ENCODE measurements at places on chromosomes 16 and 17.
A peak's percentile ranks its signal among the peaks of the same experiment; 100 is the strongest.

GRCh38 chr17:31387438-31387837 is 4.0 kb upstream of the RAB11FIP4 start:
- DNase-seq = no peak

DNA sequence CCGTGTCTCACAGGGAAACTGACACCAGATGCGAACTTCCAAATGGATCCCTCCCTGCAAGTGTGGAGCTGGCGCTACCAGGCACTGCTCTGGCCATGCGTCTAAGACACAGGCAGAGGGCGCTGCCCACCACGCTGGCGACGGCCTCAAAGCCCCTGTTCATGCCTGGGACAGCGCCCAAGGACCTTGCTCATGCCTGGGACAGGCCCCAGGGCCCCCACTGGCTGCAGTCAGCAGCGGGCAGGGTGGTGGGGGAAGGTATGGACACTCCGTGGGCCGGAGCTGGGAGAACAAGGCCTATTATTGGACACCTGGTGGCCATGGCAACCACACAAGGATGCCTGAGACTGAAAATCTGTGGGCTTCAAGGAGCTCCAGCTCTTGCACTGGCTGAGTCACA is 8.8 kb downstream of the ZG16B start:
- DNase-seq = peak; percentile 79

DNA sequence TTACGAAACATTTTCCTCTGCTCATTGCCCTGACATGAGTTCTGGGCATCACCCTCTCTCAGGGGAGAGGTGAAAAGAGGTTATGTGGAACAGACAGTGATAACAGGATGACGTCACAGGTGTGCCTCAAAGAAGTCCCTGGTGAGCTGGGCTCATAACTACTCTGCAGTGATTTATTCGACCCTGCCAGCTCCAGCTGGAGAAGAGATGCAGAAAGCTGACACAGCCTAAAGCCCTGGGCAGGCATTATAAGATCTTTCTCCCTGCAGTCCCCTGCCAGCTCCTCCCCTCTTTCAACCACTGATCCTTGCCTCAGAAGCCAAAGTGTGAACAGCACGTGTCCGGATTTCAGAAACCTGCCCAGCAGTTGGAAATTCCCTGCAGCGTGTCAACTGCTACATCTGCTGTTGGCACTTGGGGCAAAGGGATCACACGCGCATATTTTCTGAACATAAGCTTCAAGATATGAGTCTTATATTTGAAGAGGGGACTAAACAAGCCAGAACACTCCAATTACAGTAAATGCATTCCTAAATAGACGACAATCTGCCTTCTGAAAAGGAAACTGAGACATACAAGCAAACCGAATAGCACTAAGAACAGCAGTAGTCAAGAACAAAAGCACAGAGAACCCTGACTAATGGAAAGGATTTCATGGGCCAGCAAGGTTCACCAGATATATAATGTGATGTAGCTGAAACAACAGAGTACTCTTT is 80.5 kb downstream of the SMG6 start:
- no peak for DNase-seq

- DNase-seq = no peak
Observed at GRCh38 chr17:78291944-78292910, 60.8 kb downstream of the TMEM235 start.

DNA sequence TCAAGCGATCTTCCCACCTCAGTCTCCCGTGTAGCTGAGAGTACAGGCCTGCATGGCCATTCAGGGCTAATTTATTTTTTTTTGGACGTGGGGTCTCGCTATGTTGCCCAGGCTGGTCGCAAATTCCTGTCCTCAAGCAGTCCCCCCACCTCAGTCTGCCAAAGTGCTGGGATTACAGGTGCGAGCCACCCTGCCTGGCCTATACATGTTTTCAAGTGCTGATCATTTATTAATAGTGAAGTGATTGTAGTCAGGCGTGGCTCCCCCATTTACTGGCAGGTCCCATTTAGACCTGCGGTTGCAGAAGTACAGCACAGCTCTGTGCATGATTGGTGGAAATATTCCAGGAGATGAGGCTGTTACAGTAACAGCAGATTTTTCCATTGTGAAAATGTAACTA is 8.4 kb downstream of the FOXK2 start:
- DNase-seq = no peak

DNA sequence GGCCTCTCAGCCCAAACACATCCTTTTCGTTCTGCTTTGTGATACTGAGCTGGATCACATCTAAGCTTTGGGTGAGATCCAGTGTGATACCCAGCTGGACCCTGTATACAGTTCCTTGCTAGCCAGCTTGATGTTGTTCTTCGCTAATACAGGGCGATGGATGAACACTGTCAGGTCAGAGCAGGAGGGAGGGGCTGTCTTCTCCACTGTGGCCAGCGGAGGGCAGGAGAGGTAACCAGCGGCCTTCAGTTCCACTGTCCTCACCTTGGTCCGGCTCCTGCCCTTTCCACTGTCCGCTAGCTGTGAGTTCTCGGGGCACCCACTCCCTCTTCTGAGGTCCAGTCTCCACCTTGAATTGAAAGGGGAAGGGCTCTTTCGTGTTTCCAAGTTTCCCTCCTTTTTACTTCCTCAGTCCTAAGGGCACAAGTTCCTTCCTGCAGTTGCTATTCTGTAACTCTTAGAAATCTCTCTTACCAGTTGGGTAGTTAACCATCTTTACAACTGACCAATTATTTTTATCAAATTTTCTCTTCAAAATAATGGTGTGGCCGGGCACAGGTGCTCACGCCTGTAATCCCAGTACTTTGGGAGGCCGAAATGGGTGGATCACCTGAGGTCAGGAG is 3.0 kb upstream of the ZNF213 start:
- DNase-seq = no peak

DNA sequence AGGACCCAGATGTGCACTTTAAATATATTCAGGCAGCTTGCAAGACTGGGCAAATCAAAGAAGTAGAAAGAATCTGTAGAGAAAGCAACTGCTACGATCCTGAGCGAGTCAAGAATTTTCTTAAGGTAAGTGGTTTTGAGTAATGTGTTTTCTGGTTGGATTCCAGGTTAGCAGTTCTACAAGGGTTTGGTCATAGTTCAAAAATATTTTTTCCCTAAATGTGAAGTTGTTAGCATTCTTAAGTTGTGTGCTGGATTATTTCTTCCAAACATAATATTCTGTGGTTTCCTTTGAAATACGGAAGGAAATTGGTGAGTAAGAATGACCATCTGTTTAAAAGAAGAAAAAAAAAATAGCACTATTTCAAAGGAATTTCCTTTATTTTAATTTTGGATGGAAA is 38.4 kb downstream of the PTRH2 start:
- peak; percentile 20 for DNase-seq

DNA sequence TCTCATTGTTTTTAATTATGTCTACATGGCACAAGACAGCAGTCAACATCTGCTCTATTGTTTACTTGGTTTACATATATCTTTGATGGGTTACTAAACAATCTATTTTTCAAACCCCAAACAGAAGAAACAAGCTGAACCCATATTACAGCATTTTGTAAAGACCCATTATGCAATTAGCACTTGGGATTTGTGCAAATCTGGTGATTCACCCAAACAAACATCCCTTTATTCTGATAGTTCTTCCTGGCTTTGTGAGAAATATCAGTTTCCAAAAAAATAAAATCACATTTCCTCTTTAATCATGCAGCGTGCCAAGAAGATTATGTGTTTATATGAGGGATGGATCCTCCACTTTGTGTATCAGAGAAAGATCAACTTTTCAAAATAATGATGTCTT is 16.8 kb upstream of the RBFOX1 start:
- DNase-seq = no peak

DNA sequence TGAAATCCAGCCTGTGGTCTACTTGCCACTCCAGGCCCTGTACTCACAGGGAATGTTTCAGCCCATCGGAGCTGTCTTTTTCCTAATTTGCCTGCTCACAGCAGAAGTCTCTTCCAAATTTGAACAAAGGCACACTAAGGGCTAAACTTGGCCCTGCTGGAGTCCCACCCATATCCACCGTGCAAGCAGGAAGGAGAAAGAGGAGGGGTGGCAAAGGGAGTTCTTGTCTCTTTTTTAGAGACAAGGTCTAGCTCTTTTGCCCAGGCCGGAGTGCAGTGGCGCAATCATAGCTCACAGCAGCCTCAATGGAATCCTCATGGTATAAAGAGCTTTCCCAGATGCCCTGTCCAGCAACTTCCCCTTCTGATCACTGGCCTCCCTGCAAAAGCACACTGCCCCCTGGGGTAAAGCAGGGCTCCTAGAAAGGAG is 2.7 kb upstream of the PRM1 start:
- DNase-seq = no peak

DNA sequence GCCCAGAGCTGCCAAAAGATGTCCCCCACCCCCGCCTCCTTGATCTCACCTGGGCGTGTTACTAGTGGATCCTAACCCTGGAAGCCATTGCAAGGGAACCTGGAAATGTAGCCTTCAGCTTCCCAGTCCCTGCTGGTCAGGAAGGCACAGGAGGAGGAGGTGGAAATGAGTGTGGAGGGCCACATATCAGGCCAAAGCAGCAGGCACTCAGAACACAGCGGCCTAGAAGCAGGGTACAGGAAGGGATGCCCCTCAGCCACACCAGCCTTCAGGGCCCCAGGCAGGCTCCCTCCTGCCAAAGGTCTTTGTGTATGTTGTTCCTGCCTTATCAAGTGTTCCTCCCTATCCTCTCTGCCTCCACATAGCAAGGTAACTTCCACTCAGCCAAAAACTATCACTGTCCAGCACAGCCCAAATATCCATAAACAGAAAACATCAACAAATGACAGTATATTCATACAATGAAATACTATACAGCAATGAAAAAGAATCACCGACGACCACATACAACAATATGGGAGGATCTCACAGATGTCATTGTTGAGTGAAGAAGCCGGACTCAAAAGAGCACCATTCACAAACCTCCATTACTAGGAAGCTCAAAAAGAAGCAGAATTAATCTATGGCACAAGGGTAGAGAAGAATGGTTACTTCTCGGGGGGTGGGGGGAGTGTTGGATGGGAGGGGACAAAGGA is 28.2 kb upstream of the TNFRSF13B start:
- no peak for DNase-seq

GRCh38 chr16:24826096-24826690 is 19.6 kb upstream of the SLC5A11 start:
- no peak for DNase-seq

DNA sequence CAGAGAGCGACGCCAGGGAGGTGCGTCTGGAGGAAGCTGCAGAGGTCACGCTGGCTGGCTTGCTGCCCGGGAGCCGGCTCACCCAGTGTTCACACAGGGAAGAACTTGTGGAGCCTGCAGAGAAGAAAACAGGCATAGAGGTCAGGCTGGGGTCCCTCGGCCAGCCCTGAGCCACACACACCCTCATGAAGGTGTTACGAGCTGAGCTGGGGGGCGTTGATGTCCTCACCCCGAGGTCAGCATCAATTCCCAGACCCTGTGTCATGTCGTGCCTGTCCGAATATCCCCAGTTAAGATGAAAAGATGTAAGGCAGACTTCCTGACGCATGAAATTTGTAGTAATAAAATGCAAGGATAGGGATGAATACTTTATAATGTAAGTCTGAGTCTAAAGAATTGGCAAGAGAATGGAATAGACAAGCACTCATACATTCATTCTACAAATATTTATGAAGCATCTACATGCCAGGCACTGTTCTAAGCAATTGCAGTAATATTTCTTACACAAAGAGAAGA is 77.1 kb downstream of the USP31 start:
- peak; percentile 40 for DNase-seq

GRCh38 chr16:84502581-84502980 is 1.9 kb downstream of the MEAK7 start:
- no peak for DNase-seq

- DNase-seq = no peak
Observed at GRCh38 chr16:14462811-14463210, 167.2 kb downstream of the PARN start.

GRCh38 chr16:74573622-74574021 is 33.3 kb downstream of the GLG1 start:
- no peak for DNase-seq

DNA sequence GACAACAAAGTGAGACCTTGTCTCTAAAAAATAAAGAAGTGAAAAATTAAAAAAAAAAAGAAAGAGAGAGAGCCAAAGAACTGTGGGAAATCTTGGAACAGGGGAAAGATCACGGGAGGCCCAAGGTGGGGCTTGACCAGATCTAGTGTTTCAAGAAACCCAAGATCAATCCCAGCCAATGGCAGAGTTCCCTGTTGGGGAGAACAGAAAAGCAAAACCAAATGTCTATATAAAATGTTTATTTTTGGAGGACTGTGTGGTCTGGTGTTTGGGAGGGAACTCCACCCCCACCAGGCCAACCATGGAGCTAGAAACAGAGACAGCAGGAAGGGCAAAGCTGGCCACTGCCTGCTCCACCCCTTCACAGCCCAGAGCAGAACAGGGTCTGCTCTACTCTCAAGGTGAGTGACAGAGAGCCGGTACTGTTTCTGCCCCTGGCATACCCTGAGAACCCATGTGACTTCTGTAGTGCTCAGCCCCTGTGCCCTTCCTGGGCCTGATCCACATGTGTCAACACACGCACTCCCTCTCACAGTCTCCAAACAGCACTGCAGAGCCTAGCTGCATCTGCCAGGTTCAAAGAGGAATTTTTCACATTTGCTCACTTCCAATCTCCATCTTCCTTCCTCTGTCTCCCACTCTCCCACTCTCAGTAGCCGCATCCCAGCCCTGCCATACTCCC is 3.7 kb downstream of the TMEM101 start:
- DNase-seq = no peak

DNA sequence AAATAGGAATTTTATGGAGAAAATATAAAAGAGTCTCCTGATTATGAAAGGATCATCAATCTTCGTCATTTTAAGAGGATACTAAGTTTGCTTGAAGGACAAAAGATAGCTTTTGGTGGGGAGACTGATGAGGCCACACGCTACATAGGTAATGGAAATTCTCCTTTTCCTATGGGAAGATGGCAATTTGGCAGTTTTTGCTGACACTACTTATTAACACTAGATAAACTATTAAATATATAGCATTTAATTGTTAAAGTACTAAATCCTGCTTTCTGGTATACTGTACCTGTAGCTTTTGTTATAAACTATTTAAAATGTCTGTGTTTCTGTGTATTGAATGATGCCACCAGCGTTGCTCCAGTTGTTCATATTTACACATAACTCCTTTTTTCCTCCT is 12.6 kb downstream of the ALDH3A2 start:
- no peak for DNase-seq

DNA sequence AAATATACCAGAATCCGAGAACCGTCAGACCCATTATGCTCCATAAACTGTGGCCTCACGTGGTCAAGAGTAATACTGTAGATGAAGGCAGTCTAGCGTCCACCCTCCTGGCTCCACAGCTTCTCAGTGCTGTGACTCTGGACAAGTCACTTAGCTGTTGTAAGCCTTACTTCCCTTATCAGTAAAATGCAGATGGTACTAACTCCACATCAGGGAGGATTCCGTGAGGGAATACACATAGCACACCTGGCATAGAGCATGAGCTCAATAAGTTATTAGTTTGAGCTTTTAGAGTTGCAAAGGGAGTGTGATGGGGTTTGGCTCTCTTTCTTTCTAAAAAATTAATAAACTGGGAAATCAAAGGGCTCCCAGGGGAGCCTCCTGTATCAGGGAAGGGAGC is 49.9 kb downstream of the CDYL2 start:
- no peak for DNase-seq

- DNase-seq = no peak
Observed at GRCh38 chr16:50121278-50121677, 31.8 kb upstream of the TENT4B start.

GRCh38 chr16:50037662-50038220 is 12.7 kb downstream of the CNEP1R1 start:
- DNase-seq = no peak
